NCI-H524 treated with DMSO at 0.1 percent for 48 hours (cell line): ENCODE measurements at places on chromosomes 1 and 21.
A peak's percentile ranks its signal among the peaks of the same experiment; 100 is the strongest.

DNA sequence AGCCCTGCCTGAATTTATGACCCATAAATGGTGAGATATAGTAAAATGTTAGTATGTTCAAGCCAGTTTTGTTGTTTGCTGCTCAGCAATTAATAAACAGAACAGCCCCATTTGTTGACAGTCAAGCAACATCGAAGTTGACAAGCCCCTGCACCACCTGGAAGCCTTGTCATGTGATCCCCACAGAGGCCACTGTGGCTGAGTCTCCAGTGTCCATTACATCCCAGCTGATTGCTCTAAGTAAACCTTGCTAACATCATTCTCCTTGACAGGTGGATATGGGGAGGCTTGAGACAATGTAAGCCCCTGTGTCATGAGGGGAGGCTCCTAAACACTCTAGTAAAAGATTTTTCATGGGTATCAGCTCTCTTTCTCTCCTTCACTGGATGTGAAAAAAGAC, 17.5 kb upstream of the TACSTD2 start:
- no peak for DNase-seq

- no peak for DNase-seq
Observed at GRCh38 chr1:53130878-53131589, 11.4 kb downstream of the SLC1A7 start.

GRCh38 chr1:67214420-67215174, 48.3 kb downstream of the IL23R start:
- DNase-seq, result no peak

DNA sequence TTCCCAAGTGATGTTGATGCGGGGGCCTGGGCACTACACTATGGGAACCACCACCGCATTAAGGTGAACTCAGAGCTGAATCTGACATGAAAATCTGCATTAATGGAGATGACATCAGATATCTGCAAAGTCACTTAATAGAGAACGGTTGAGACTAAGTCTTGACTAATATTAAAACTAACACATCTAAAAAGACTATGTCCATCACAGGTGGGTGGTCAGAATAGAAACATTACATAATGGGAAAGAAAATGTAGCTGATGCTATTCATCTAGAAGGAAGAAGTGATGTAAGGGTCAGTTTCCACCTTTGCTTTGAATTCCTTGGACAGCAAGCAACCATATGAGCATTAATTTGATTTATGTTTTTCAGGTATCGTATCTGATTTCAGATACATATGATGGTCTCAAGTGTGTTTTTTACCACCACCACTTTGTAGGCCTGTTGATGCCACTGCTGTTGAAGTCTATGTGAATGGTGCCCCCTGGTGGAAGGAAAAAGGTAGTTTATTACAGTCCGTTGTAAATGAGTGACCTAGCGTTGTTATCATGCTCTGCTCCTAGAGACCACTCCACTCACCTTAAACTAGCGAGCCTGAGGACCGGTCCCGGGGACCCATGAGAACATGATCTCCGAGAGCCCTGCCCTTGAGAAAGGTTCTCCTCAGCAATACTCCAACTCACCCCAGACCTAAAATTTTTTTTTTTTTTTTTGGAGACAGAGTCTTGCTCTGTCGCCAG, 73.5 kb downstream of the BACH1 start:
- DNase-seq, result peak; percentile 47

GRCh38 chr1:88061492-88062177, 622.4 kb upstream of the PKN2 start:
- DNase-seq, result no peak

GRCh38 chr1:1877865-1878436, 12.9 kb downstream of the GNB1 start:
- no peak for DNase-seq

DNA sequence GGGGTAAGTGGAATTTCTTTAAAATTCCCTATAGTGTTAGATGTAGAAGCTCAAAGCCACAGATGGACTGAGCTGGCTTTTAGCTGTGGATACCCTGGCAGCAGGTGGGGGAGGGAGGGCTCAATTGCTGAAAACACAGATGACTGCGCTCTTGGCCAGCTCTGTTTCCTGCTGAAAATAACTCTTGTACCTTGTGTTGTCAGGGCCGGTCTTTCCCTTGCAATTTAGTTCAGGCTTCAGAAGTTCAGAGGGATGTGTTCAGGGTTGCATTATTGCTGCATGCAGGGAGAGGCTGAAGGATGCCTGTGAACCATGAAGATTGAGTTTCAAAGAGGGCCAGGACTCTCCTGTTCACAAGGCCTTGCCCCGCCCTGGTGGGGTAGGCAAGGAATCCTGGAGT, 58.1 kb upstream of the GCLM start:
- no peak for DNase-seq

DNA sequence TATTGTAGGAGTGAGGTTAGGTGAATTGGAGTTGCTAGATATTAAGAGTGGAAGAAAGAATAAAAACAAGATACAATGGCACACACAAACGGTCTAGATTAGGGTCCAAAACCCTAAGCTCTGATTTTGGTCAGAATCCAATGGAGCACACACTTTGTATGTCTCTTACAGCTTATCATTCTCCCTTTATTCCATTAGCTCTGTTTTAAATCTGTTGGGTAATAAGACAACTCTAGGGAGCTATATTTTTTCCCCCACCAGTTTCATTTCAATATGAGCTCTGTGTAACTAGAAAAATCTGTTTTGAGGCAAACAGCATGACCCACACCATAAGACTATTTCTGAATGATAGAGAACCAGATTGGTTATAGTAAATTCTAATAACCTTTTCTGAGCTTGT, 465.6 kb downstream of the ADGRL2 start:
- DNase-seq, result no peak

- DNase-seq, result no peak
Observed at GRCh38 chr1:26112407-26112775, 767 bp downstream of the PDIK1L start.

DNA sequence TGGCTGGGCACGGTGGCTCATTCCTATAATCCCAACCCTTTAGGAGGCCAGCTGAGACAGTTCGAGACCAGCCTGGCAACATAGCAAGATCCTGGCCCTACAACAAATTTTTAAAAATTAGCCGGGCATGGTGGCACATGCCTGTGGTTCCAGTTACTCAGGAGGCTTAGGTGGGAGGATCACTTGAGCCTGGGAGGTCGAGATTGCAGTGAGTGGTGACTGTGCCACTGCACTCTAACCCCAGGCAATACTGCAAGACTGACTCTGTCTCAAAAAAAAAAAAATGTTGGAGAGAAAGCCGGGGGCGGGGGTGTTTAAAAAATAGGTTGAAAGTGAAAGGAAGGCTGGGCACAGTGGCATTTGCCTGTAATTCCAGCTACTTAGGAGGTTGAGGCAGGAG, 16.5 kb downstream of the CLDN19 start:
- DNase-seq, result no peak

DNA sequence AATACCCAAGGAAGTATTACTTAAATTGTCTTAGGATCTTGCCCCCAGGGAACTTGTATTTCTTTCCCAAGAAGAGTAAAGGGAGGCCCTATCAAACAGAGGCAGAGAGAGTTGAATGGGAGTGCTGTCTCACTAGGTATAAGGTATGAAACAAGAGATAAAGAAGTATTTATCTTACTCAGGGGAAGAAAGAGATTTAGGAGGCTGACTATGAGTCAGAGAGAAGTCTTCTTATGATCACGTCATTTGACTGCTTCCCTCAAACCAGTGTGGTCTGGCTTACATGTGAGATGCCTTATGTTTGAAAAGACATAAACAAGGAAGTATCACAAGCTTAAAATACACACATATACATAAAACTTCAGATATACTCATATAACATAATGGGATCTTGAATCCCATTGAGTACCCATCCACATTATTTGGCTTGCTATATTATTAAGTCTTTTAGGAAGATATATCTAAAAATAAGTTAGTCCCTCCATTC, 29.6 kb downstream of the DUSP10 start:
- no peak for DNase-seq

DNA sequence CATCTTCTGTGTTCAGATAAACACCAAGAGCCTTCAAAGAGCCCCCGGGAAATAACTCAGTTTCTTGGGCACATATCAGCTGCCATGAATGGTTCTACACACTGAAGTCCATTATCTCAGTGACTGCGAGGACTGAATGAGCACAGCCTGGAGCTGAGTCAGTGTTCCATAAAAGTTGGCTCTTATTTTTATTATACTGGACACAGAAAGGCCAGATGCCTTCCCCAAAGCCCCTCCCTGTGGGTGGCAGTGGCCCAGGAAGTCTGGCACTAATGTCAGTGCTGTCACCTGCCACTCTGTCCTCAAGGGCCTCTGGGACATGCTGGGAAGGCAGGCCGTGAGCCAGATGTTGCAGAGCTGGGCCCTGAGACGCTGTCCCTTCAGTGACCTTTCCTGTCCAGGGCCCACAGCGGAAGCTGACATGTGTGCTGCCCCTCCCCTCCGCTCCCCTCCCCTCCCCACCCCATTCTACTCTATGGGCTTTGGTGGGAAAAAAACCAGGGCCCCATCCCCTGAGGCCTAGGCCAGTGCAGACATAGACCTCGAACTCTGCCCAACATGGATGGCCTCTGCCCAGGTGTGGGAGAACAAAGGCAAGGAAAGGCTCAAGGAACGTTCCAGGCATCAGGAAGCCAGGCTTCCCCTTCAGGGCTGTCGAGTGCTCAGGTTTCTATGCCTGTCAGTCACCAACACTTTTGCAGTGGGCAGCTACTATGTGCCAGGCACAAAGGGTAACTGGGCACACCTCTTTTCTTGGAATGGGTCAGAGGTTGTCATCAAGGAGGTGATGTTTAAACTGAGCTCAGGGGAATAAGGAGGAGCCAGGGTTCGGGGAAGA, 22.4 kb upstream of the NPPB start:
- peak; percentile 16 for DNase-seq

DNA sequence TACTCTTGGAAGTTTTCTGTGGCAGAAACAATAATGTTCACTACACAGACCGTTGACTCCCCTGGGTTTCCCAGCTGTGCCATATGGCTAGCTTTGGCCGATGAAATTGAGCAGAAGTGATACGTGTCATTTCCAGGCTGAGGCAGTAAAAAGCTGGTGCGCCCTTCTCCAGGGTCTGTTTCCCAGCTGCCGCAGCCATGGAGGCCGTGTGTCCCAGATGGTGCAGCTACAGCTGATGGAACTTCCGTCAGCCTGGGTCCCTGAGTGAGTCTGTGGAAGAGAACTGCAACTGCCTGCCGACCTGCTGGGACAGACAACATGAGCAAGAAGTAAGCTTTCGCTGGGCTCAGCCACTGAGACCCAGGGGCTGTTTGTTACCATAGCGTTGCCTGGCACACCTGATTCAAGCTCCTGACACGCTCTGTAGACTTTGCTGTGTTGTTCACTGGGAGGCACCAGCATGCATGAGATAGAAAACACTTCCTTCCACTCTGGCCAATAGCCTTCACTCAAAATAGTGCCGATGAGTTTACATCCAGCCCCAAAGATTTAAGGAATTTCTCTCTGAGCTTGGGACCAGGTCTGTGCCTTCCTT, 116.3 kb upstream of the SLC25A33 start:
- peak; percentile 72 for DNase-seq

DNA sequence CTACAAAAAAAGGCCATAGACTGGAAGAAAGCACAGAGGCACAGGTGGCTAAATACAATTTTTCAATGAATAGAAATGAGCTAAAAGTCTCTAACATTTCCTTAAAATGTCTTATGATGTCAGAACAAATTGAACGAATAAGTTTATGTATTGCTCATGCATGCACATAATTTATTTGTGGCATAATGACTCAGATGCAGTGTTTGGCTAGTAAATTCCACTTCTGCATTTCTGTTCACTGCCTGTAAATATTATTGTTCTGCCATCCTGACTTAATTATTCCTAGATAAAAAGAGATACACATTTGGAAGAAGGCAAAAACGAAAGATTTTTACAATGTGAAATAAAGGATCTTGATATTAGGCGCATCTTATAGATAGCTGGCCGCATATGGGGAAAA, 26.6 kb upstream of the EXO1 start:
- no peak for DNase-seq

- DNase-seq, result no peak
Observed at GRCh38 chr1:55813618-55814017, 598.5 kb upstream of the USP24 start.

DNA sequence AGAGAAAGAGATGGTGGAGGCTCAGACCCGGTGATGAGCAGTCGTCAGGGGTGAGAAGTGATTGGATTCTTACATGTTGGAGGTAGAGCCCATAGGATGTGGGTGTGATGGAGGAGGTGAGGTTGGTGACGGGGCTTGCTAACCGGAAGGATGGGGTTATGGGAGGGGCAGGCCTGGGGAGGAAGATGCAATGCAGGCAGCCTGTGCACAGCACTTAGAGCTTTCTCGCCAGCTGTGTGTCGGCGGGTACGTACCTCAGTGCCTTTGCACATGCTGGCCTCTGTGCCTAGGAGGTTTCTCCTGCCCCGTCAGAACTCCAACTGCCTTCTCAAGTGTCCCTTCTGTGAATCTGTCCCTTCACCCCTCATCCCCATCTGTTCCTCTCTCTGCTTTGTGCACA, 2.9 kb upstream of the BSND start:
- DNase-seq, result no peak

DNA sequence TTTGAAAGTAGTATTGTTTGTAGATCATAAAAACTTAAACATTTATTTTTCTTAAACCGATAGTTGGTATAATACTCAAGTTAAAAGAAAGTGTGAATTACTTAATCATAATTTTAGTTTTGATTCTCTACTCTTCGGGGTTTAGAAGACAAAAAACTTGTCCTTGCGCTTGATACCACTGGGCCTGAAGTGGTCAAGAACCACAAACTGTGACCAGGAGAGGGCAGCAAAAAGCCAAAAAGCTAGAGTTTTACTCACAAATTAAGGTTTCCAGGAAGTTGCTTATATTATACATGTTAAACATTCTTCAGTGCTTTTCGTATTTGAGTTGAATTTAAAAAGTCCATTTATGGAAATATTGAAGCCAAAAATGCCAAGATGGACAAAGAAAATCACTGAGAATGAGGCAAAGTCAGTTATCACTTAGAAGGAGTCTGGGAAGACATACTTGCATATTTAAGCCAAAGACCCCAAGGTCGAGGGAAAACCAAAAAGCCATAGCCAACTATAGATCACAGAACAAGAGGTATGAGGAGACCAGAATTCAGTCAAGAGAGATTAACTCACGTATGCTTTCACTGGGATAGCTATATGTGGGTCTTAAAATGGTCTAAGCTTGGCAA, 34.2 kb downstream of the EFCAB7 start:
- DNase-seq, result no peak

GRCh38 chr1:37479255-37480124, 5.1 kb downstream of the ZC3H12A start:
- DNase-seq, result no peak

GRCh38 chr1:34684266-34684665, 70.6 kb upstream of the GJB5 start:
- peak; percentile 45 for DNase-seq

GRCh38 chr1:171983584-171983983, 142.3 kb downstream of the DNM3 start:
- no peak for DNase-seq

- no peak for DNase-seq
Observed at GRCh38 chr1:98906809-98907208, 97.9 kb downstream of the PLPPR5 start.
